ENCODE measurements at places on chromosomes 2 and 18.

DNA sequence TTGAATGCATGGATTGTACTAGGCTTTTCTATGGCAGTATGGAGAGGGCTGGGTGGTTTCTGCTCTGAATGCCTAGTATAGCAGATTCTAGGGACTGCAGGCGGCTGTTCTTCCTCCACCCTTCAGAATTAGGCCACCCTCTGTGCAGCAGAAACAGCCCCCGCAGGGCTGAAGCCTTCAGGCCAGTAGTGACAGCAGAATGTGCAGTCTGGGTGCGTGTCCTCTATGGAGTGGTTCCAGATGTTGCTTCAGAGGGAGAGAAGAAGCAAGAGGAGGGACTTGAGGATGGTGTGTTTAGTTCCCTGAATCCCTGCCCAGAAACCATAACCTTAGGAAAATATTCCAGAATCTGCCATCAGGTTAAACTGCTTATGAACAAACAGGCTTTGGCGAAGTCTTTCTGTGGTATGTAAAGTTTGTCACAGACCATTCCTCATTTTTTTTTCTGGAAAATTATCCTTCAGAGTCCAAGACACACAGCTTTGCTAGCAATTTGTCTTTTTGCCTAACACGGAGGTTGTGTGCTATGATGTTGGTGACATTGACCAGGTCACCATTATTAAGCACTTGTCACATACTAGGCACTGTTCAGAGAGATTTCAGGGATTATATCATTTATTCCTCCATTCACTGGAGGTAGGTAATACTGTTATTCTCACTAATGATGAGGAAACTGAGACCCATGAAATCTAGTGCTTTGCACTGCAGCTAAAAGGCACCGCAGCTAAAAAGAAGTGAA is 21.1 kb downstream of the CASP10 start:
- peak; percentile 44 for DNase-seq

- DNase-seq = no peak
Observed at GRCh38 chr2:66498289-66498975, 63.5 kb downstream of the MEIS1 start.

- DNase-seq = peak; percentile 8
Observed at GRCh38 chr2:96729748-96730147, 10.1 kb downstream of the LMAN2L start.

DNA sequence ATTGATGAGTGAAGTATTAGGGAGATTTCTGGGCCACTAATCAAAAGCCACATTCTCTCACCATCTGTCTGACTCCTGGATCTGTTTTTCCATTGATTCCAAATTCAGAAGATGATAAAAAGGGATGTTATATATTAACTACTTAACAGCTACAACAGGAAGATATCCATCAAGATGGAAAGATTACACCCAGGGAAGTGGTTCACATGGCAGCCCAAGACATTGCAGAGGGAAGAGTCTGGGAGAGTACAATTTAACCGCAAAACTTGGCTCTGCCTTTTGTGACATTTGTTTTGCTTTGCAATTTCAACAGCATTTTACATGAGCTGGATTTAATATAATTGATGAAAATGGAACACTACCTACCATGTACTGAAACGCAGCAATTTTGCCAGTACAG is 22.5 kb upstream of the TCF4 start:
- no peak for DNase-seq

DNA sequence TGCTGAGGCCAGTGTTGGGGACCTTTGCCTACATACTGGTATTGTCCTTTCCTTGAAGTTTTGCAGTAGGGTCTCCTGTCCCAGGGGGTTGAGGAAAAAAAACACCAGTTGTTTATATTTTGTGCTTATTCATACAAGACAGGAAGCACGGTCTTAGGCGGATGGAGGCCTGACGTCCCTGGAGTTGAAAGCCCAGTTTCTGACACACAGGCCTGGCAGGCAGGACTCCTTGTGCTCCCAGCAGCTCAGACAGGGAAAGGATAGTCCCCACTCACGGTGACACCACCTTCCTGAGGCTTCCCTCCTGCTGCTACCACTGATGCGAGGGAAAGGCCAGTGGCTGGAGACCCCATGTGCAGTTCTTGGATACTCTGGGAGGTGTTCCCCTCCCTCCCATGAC is 15.5 kb upstream of the SP100 start:
- DNase-seq = no peak

DNA sequence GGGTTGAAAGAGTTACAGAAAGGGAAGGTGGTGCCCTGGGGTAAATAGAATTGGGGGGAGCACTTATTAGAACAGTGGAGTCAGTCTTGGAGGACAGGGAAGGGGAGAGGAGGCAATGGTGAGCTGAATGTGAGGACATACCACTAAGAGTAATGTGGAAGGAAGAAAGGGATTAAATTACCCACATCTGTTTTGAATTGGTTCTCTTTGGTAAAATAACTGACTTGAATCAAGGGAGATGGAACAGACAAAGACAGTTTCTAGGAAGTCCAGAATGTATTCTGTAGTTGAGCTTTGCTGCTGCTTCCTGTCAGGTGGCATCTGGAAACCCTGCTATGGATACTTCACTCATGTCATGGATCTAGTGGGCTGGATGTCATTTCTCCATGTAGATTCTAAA is 6.7 kb downstream of the SETBP1 start:
- peak; percentile 23 for DNase-seq

- no peak for DNase-seq
Observed at GRCh38 chr18:26648509-26649192, 100.3 kb upstream of the KCTD1 start.

DNA sequence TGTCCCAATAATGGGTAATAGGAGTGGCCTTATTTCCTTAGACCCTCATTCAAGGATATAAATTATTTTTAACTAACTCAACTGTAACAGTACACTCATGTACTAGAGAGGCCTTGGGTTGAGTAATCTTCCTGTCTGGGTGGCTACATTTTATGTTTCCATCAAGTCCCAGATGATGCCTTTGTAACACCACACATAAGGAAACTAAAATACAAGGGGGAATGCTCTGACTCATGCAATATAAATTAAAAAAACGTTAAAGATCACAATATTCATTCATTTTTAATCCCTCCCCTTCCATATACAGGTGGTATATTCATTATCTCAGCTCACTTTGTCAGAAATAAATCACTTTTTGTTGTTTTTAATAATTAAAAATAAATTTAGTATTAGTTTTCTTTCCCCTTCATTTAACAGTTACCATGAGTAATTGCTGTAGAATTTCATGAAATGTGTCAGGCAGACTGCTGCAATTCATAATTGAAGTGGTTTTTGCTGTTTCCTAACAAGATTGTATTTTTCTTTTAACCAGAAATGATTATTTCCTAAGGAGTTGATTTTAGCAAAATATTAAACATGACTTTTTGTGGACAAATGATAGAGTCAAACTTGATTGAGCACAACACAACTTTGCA is 1403.6 kb downstream of the SUCLG1 start:
- DNase-seq = peak; percentile 93

- no peak for DNase-seq
Observed at GRCh38 chr2:169623235-169623634, 39.1 kb downstream of the PPIG start.

- no peak for DNase-seq
Observed at GRCh38 chr18:76005632-76006208, 489.3 kb downstream of the ZNF516 start.

GRCh38 chr2:220293966-220294365 is 666.5 kb downstream of the SLC4A3 start:
- DNase-seq = no peak

DNA sequence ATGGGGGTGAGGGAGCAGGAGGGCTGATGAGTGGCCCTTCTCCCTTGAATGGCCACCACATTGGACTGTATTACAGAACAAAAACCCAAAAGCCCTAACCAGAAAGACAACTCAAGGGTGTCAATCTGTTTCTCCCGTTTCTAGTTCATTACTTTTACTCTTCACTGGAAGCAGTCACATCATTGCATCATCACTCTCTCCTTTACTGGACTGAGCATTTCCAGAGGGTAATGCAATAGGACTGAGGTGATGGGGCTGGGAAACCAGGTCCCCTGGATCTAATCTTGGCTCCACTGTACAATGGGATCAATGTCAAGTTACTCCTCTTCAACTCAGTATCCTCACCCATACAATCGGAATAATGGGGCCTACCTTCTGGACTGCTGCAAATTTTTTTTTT is 56.1 kb downstream of the BCL2 start:
- no peak for DNase-seq

DNA sequence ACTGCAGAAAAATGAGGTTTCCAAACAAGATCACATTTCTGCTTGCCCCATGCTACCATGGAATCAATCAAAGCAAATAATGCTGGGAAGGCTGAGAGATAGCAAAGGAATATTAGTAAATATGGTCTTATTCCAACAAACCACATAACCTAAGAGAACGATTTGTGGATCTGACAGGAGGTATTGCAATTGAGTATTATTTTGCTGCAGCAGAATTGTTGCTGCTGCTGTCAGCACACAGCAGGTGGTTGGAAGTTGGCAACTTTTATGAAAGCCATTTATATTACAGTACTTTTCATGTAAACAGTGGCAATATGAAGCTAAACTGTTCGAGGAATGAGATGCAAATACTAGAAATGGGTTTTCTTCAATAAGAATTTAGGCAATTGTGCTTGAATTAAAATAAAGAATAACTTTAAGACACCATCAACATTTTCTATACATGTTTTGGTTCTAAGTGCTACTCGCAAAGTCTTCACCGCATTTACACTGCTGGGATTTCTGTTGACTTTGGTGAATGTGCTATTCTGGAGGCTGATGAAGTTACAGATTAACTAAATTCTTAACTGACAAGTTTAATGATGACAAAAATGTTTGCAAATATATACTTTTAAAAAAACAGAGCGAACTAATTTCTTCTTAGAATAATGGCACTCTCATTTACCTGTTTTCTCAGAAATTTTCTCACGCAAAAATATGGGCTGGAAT is 1285.7 kb downstream of the CNTNAP5 start:
- no peak for DNase-seq

DNA sequence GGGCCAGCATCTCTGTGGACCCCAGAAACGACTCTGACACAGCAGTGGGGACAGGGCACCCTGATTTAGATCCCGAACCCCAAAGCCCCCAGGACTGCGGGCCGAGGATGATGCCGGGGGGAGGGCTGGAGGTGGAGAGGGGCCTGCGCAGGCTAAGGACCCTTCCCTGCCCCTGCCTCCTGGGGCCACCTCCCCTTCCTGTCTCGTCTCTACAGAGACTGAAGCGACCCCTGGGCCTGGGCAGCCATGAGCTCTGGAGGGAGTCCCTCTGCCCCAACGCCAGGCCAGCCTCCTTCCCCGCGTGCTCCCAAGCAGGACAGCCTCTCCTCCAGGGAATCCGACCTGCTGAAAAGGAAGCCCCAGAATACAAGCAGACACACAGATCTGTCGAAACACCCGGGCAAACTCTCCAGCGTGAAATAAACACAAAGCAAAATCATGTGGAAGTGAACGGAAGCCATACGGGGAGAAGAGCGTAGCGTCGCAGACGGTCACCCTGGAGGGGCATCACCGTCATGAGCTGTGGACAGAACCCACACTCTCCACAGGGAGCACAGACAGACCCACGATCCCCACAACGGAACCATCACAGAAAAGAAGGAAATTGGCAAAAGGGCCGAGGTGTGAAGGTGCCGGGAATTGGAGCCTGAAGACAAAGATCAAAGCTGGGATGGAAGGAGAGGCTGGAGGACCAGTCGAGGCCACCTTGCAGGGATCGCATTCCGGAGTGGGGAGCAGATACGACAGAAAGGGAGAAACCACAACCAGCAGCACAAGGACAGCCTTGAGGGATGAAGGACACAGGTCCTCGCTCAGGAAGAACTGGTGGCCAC is 51.0 kb upstream of the CTDP1 start:
- DNase-seq = no peak

- no peak for DNase-seq
Observed at GRCh38 chr2:233428008-233428407, 73.7 kb downstream of the DGKD start.

DNA sequence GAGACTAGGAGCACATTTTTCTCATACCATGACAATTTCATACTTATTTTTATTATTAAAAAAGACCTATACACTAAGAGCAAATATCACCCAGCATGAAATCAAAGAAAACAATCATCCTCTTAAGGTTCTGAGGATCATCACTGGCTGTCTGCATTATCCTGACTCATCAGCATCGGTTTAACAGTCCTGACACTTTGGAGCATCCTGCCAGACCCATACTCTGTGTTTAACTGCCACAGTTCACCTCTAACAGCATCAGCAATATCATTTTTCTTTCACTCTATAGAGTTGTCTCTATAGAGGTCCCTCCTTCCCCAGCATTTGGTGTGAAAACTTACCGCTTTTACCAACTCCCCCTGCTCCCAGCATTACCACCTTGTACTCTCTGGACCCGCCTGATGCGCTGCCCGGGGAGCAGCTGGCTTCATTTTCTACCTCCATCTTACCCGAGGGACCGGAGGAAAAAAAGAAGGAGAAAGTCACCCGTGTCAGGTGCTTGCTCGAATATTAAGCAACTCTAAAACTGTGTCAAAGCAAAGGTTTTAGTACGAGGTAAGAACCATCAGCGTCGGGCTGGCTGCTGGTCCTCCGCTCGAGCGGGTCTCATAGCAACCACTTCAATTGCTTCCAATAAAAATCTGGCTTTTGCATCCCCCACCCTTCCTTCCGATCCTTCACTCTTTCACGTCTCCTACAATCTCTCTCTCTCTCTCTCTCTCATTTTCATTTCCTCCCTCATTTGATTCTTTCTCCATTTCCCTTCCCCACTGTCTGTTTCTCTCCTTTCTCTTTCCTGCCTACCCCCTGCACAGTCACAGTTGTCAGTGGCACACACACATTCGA is at the start of gene RIT2:
Gene RIT2, minus strand, starts transcription at position 610 of the 846 bp plus-strand sequence.
- no peak for DNase-seq

DNA sequence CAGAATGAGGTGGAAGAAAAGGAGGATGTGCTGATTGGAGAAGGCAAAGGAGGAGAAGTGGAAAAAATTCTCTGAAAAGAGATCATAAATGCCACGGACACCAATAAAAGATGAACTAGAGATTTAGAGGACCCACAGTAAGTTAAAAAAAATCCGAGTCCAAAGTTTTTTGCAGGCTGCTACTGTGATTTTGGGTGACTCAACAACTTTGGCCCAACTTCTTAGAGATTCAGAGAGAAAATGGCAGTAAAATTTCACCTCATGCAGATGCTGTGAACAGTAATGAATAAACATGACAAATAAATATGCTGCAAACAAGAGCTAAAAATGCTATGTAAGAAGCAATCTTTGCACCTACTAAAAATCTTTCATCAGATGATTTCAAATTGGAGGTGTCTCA is 176.9 kb upstream of the SESTD1 start:
- no peak for DNase-seq

- peak; percentile 77 for DNase-seq
Observed at GRCh38 chr2:20650877-20651730, at the start of gene HS1BP3. Gene HS1BP3 (minus strand): TSS chr2:20651098. CDS start chr2:20651063, 35 bp downstream.

DNA sequence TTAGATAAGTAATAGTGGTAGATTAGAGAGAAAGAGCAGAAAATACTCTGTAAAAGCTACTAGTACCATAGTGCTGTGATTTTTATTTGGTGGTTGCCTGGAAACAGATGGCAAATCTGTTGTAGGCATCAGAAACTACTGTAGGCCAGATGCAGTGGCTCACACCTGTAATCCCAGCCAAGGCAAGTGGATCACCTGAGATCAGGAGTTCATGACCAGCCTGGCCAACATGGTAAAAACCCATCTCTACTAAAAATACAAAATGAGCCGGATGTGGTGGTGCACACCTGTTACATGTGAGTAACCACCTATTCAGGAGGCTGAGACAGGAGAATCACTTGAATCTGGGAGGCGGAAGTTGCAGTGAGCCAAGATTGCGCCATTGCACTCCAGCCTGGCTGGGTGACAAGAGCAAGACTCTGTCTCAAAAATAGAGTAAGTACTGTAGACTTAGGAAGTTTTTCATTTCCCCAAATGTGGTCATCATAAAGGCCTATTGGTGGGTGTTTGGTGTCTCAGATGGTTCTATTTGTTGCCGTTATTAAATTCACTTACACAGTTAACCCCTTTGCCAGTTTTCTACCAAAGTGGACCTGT is 79.6 kb downstream of the SPTBN1 start:
- no peak for DNase-seq

All from fibroblast of skin of back (primary cell).